ENCODE measurements at places on chromosomes 7 and 10.

GRCh38 chr7:141674702-141675101, 27.3 kb downstream of the DENND11 start:
- DNase-seq, result no peak

DNA sequence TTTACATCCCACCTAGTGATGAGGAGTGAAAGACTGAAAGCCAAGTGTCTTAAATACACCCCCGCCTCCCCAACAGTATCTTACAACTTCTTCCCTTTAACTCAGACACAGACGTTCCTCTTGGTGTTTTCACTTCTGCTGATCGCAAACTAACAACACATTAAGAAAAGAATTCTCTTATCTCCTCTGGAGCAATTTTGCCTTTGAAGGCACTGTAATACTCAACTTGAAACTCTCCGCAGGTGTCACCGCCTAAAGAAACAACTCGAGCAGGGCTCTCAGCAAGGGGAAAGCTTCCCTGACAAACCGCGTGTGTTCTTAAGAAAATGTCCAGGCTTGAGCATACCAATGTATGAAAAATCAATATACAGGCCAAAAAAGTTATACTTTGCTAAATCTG, 452 bp downstream of the SEMA3C start:
- no peak for DNase-seq

DNA sequence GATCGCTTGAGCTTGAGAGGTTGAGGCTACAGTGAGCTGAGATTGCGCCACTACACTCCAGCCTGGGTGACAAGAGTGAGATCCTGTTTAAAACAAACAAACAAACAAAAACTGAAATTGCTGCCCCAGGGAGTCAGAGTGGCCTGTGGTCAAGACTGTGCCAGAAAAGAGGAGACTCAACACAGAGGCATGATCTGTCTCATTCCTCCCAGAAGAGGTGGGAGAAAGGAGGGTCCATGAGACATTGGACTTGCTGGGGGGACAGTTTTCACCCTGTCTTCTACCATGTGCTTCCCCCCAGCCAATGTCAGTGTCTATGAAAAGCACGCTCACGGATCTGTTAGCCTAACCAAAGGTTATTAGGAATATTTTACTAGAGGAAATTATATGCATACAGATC, 3.2 kb downstream of the ZNF853 start:
- DNase-seq, result no peak

DNA sequence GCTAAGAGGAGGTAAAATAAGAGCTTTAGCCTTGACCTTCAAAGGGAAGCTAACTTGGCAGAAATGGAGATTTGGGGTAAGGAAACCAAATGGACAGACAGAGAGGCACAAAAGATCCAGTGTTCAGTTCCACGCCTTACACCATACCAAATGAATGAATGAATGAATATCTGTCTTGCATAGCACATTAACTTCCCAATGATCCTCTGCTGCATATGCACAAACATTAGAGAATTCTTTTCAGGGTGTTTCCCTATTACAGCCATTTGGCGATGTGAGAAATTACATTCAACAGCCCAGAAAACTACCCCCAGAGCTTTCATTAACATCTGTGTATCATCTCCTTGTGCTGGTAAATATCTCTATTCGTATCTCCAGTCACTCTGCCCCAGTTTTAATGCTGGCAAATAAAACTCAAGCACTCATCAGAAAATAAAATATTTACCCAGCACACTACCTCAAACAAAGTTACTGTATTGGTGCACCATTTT, 1056.2 kb downstream of the SORCS3 start:
- DNase-seq, result no peak

DNA sequence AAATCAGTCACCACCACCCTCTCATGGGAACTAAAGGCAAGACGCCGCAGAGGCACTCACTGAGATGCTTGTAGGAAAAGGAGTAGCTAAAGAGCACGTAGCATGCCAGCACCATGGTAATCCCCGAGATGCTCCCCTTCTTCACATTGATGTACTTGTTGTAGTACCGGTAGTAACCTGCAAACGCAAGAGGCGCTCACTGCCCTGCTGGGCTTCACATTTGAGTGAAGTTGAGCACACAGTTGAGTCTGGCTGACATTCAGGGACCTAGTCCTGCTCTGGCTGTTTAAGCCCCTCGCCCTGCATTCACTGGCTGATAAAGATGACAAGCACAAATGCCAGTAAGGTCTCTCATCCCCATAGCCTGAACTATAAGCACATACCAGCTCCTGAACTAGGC, 6.9 kb downstream of the ATP5MF start:
- peak; percentile 38 for DNase-seq

DNA sequence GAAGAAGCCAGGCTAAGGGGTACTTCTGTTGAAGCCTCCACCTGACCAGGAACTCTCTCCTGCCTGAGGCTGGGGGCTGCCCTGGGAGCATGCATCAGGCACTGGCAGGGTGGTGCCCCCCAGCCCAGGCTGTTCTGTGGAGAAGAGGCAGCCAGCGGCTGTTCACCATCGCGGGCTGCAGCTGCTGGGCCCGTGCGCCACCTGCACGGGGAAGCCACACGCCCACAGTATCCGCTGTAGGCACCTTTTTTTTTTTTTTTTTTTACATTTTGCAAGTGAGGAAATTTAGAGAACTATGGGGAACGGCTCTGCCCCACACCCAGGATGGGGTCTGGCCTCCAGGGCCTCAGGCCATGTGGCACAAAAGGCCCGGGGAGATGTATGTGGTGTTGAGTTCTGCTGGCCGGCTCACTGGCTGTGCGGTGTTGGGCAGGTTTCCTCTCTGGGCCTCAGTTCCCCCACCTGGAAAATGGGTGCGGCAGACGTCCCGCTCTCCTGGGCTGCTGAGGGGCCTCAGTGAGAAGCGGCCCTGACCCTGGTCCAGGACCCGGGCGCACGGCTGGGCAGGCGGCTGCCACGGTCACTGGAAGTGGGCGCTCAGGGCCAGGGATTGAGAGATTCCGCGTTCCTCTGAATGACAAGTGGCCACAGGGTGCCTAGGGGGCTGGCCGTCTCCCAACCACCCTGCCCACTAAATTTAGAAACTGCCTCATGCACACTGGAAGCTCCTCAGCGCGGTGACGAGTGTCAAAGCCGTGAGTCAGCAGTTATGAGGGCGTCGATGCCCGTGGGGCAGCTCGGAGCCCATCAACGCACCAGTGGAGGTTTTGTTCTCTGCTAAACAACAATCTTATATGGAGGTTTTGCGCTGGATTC, 8.8 kb upstream of the INTS1 start:
- peak; percentile 56 for DNase-seq

DNA sequence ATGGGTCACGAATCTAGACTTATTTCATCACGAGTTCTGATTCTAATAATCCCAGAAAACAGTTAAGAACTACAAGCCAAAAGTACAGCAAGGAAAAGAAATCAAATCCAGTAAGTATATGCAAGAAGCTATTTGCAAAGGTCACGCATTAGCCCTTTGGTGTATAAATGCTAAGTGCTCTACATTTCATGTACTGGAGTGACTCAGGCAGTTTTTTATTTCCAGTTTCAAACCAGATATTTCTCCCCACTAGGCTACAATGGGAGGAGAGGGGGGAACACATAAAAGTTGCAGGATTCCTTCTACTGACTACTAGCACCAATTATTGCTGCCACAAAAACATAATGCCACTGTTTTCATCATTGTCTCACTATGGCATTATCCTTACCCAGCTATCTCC, 148.0 kb downstream of the NRCAM start:
- no peak for DNase-seq

GRCh38 chr10:133162178-133162909, 2.3 kb downstream of the KNDC1 start:
- no peak for DNase-seq

- DNase-seq, result no peak
These were observed 182.3 kb downstream of the SNX13 start for GRCh38 chr7:17758008-17758407.

DNA sequence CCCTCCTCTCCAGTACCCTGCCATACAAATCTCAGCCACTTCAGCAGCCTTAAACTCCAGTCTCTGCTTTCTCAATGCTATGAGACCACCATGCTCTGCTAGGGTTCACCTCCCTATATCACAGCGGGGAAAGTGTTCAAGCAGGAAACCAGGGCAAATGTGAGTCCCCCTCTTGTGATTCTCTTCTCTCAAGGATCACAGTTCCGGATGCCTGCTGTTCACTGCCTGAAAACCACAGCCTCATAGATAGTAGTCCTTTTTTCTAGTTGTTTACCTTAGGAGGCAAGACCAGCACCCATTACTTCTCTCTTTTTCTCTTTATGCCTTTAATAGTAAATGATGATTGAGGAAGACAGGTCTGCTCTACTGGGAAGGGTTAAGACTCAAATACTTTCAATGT, 100.8 kb downstream of the SGMS1 start:
- no peak for DNase-seq

DNA sequence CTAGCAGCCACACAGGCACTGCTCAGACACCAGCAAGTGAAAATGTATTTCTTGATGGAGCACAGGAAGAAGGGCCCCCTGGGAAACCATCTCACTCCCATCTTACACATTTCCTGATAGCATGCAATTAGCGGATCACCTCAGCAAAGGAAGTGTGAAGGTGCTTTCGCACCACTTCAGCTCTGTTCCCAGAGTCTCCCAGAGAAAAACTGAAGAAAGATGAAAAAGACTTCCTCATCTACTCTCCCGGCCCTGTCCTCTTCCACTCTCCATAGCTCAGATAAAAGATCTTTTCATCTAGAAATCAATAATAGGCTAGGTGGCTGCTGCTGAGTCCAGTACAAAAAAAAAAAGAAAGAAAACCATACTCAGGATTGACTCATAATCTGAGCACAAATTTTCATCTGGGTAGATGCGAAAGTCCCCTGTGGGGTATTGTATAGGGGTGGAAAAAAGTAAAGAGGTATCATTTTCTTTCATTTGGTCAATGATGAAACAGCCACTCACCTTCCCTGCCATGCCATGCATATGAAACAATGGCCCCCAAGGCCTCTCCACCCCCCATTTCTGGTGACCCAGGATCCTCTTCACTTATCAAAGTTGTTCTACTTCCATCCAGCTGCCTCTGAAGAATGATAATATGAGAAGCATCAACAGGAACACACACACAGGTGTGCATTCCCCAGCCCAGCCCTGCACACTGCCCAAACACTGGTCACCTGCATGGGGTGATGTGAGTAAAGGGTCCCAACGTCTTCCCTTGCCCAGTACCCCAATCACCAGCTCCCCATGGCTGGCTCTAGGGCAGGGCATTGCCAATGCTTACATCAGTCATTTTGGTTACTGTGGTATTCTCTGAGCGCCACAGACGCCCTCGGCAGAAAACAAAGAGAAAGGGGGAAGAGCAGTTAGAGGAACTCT, 48.8 kb upstream of the DGKI start:
- peak; percentile 30 for DNase-seq

DNA sequence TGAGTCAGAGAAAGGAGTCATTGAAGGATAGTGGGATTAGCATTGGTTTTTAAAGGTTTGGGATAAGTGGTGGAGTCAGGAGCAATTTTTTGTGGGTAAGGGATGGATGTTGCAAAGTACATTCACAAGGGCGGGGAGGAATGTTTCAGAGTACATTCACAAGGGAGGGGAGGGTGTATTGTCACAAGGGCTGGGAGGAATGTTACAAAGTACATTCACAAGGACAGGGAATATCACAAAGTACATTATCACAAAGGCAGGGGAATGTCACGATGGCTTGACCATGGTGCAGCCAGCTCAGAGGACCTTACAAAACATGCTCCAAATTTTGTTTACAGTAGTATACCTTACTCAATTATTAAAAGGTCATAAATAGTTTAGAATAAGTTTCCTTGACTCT, 30.3 kb downstream of the C1GALT1 start:
- no peak for DNase-seq

DNA sequence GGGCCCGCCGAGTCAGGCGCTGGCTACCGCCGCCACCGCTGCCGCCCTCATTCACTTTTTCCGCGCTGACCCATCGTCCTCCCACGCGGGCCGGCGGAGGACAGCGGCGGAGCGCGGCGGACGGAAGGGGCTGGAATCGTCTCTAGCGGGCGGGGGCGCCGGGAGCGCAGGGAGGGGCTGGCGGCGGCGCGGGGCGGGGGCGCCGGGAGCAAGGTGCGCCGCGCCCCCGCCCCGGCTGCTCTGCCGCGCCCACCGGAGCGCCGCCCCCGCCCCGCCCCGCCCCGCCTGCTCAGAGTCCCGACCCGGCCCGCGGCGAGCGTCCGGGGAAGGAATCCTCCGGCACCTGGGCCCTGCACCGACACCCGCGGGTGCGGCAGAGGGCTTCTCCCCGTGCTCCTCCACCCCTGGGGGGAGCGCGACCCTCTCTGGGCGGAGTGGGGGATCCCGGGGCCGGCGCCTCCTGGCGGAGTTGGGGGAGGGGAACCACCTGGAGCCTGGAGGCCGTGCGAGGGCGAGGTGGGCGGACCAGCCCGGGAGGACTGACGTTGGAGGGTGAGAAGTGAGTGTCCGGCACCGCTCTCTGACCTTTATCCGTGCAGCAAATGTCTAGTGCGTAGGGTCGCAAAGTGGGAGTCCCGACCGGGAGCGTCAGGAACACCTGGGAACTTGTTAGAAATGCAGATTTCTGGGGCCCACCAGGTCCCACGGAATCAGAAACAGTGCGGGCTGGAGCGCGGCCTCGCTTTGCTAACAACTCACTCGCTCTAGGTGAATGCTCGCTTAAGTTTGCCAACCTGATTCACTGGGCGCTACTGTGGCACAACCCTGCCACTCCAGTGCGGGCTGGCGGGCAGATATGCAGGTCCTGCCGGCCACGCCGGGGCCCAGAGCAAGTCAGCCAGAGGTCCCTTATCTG, at the start of gene COBL:
TSS of gene COBL (minus strand) at position 144 of the 916 bp plus-strand sequence. CDS start 176 bp downstream, outside the sequence.
- peak; percentile 17 for DNase-seq

DNA sequence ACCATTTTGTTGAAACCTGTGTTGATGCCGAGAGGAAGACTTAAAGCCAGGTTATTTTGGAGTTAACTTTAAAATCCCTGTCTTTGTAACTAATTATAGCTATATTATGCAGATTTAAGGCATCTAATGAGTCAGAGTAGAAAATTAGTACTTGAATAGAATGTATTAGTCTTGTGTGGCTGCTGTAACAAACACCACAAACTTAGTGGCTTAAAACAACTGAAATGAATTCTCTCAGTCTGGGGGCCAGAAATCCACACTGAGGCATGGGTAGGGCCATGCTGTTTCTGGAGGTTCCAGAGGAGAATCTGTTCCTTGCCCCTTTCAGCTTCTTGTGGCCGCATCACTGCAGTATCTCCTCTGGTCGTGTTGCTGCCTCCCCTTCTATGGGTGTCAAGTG, 8.5 kb upstream of the KLF6 start:
- no peak for DNase-seq

DNA sequence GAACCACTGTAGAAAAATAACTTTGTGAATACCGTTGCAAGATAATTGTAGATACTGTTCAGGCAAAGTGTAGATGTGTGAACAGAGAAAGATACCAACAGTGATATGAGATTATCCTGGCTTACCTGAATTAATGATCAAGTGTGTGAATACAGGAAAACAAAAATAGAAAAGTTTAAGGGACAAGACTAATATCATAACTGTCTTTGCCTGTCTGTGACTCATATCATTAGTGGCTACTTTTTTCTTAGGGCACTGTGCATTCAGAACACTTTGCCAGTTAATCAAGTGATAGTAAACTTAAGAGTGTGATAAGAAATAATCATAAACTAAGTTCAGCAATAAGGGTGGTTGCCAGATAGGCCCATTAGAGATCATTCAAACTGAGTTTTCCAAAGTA, 323.0 kb upstream of the LRGUK start:
- DNase-seq, result no peak

Measured in stimulated activated CD4-positive, alpha-beta T cell treated with anti-CD3 and anti-CD28 coated beads, Interleukin-2, amount 100 ng/mL, for 24 hours (primary cell).